CD4-positive, alpha-beta T cell treated with Interleukin-15 for 4 hours (primary cell): ENCODE measurements at places on chromosomes 12 and 14.

DNA sequence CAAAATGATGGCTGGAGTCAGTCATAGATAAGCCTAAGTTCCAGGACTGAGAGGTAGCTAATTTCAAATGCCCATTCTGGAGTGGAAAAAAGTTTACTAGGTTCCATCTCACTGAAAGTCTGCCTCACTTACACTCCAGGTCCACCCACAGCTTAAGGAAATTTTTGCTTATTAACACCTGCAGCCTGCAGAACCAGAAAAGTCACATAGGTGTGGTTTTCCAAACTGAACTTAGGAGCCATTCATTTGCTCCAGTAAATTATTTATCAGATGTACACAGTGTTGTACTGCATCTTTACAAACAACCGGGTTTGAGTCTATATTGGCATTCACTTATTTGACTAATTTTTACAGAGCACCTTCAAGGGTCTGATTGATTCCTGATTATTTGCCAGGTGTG, 157.4 kb upstream of the ARID2 start:
- no peak for DNase-seq

DNA sequence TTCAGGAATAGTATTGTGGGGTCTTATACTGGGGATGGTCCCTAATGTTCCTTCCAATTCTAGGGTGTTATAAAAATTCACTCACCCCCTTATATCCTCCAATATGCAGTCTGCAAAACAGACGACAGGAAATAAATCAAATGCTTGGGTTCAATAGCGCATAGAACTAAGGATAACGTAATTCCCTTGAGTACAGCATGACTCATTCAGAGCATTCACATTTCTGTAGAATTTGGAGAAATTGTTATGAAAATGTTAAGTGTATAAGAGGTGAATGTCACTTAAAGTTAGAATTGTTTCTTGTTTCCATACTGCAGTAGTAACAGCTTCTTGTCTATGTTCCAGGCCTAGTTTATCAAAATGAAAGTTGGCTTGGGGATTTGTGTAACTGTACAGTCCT, 271.4 kb downstream of the RPS29 start:
- no peak for DNase-seq

DNA sequence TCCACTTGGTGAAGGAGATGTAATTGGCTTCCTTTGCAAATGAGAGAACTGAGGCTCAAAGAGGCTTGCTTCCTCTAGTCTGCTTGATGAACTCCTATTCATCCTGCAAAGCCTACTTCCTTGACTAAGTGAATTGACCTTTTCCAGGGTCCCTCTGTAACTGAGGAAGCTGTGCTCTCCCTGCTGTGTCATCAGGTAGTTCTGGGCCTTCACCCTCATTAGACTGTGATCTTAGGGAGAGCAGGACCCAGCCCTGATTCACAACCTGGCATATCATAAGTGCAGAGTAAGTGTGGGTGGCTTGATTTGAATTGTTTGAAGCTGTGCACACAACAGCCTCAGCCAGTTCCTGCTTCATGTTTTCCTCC, 16.3 kb downstream of the ASB2 start:
- DNase-seq, result peak; percentile 20

GRCh38 chr14:103073876-103074728, 9.9 kb upstream of the LBHD2 start:
- no peak for DNase-seq
